ENCODE measurements at places on chromosomes 1 and 21.

GRCh38 chr1:107899655-107900054 lies 65.3 kb downstream of the VAV3 start:
- DNase-seq, result no peak

GRCh38 chr1:39827201-39827600 lies 38.5 kb upstream of the BMP8B start:
- DNase-seq, result no peak

DNA sequence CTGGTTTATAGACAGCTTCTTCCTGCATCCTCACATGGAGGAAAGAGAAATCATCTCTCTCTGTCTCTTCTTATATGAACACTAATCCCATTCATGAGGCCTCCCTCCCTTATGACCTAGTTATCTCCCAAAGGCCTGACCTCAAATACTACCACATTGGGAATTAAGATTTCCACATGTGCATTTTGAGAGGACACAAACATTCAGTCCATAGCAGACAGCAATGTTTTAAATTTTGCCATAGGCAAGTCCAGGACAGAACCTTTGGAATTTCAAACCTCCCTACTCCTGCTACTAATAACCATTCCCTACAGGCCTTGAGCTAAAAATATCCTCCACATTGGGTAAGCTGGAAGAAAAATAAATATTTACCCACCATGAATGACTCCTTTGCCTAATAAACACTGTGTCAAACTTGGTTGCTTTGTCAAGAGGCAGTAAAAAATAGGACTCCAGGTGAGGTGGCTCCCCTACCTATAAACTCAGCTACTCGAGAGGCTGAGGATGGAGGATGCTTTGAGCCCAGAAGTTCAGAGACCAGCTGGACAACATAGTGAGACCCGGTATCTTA lies 113.7 kb downstream of the ZNF281 start:
- DNase-seq, result no peak

GRCh38 chr1:36320291-36320761 lies 3.1 kb downstream of the EVA1B start:
- DNase-seq, result no peak
